ENCODE measurements at places on chromosomes 3 and 15. TPM values are rescaled to one million over a fixed set of nuclear protein-coding genes. Genes with fewer than 3 reads are reported as not detected.

CNBP gene
- polyA plus RNA-seq, result 423 TPM

PGBD4 gene
- 1.0 TPM for polyA plus RNA-seq

GAP43 gene
- polyA plus RNA-seq, result 0.24 TPM

RPL4 gene
- polyA plus RNA-seq, result 2,343 TPM

GLDN gene
- 1.3 TPM for polyA plus RNA-seq

TNFSF10 gene
- 10.3 TPM for polyA plus RNA-seq

ADAMTS17 gene
- polyA plus RNA-seq, result 6.8 TPM

SYNPR gene
- not detected for polyA plus RNA-seq

DVL3 gene
- polyA plus RNA-seq, result 32.3 TPM

SI gene
- polyA plus RNA-seq, result 0.27 TPM

DNA sequence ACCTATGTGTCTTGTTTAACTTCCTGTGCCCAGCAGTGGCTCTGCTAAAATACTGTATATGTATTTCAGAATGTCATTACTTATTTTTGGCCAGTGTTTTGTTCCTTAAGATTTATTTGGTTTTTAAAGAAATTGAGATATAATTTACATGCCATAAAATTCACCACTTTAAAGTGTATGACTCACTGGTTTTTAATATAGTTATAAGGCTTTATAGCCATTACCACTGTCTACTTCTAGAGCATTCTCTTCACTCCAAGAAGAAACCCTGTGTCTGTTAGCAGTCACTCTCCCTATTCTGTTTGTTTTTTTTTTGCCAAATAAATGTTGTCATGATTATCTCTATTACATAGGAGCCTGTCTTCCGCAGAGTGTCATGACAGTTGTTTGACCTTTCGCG lies 25.8 kb downstream of the PPM1L start:
- no peak for DNase-seq

- no peak for DNase-seq
Measured at GRCh38 chr3:42130007-42130328, 38.8 kb downstream of the TRAK1 start.

- no peak for DNase-seq
Measured at GRCh38 chr3:20405231-20405630, 219.2 kb upstream of the SGO1 start.

DNA sequence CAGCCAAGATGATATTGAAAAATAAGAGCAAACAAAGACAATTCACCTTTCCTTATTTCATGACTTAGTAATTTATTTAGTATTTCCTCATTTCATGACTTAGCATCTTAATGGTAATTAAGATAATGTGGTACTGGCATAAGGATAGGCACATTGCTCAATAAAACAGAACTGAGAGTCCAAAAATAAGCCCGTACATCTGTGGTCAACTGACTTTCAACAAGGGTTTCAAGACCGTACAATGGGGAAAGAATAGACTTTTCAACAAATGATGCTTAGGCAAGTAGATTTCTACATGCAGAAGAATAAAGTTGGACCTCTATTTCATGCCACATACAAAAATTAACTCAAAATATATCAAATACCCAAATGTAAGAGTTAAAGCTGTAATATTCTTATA lies 603 bp upstream of the PYDC2 start:
- no peak for DNase-seq

GRCh38 chr15:43229977-43230376 lies 9.2 kb upstream of the EPB42 start:
- DNase-seq, result no peak

GRCh38 chr3:11389386-11390268 lies 117.4 kb downstream of the ATG7 start:
- DNase-seq, result no peak

DNA sequence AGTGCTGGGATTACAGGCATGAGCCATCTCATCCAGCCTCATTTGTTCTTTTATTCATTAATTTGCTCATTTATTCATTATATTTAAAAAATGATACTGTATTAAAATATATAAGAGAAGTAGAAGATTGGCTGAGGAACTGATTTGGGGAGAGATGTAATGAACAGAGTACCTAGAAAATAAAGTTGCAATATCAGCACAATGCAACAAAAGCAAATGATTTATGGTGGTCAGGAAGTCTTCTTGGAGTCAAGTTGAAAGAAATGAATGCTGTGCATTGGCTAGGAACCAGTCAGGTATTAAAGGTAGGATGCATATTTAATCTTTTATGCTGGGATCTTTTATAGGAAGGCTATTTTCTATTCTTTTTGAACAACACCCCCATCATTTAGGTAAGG lies 152.2 kb downstream of the C3orf38 start:
- DNase-seq, result no peak

DNA sequence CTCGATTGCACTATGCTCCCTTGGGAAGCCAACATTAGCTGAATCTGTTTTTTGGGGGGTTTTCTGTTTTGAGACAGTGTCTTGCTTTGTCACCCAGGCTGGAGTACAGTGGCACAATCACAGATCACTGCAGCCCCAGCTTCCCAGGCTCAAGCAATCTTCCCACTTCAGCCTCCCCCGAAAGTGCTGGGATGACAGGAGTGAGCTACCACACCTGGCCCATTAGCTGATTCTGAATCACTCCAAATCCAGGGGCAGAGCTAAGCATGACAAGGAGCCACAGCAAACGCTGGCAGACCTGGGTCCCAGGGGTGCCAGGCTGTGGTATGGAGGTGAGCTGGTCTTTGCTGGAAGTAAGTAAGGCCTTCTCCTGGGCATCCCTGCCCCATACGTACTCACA lies 18.9 kb downstream of the POC1A start:
- DNase-seq, result no peak

DNA sequence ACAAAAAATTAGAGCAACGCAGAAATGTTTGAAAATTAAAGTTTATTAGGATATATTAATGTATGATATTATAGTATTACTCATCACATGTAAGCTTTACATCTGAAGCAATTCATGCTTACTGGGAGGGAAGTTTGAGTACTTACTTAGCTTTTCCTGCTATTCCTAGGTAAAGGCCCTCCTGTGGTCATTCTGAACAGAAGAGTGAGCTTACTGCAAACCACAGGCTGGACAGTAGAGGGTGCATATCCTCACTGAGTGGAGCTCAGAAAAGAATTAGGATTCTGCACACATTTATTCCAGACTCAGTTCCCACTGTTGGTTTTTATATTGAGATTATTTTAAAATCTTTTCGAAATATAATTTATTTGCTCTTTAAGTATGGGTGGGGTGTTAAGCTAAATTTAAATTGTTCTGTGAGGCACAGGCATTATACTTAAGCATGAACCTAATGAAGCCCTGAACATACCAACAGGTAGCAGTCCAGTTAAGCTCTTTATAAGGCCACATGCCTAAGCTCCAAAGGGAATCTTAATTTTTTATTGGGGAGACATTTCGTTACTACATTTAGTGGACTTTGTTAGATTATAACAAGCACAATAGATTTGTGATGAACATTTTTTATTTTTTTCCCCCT lies 10.2 kb downstream of the MRPS22 start:
- DNase-seq, result no peak

DNA sequence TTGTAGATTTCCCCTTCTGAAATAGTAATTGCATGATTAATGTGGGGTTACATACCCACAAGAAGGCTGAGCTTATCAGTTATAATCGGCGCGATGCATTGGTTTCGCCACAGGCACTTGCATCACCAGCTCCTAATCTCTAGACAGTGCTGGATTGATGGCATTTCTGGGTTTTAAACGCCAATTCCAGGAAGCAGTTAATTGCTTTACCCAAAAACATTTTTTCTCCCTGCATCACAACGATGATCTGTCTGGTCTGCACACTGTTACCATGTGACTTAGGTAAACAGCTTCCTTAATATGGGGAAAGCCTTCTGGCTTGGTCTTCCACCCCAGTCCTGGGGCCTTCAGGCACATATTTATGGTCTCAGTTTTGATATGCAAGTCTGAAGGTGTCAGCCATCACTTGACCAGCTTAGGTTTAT lies 70.0 kb upstream of the HEG1 start:
- DNase-seq, result no peak

- no peak for DNase-seq
Measured at GRCh38 chr15:92111291-92111690, 257.8 kb downstream of the SLCO3A1 start.

DNA sequence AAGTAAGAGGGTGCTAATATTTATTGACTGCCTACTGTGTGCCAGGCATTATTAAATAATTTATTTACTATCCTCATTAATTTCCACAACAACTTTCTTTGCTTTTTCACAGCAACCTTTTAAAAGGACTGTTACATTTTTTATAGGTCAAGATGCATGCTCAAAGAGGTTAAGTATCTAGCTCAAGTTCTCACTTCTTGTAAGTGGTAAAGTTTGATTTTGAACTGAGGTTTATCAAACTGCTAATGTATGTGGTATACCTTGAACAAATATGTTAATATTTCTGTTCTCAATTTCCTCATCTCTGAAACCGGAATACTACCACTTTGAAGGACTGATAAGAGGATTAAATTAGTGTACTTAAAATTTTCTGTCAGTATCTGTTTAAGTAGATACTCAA lies 183.3 kb downstream of the AKAP13 start:
- DNase-seq, result no peak

- DNase-seq, result no peak
Measured at GRCh38 chr15:61459785-61460707, 230.9 kb upstream of the RORA start.

DNA sequence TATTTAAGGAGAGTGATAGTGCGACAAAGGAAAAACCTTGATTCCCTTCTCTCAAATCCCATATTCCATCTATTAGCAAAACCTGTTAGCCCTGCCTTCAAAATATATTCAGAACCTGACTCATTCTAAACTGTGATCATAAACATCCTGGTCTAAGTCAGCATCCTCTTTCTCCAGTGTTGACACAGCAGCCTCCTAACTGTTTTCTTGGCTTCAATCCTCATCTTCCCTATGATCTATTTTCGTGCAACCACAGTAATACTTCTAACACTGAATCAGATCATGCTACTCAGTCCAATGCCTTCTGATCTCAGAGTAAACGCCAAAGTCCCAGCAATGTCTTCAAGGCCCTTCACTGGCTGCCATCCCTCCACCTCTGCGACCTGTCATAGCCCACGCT lies 785.1 kb downstream of the EDEM1 start:
- DNase-seq, result no peak

DNA sequence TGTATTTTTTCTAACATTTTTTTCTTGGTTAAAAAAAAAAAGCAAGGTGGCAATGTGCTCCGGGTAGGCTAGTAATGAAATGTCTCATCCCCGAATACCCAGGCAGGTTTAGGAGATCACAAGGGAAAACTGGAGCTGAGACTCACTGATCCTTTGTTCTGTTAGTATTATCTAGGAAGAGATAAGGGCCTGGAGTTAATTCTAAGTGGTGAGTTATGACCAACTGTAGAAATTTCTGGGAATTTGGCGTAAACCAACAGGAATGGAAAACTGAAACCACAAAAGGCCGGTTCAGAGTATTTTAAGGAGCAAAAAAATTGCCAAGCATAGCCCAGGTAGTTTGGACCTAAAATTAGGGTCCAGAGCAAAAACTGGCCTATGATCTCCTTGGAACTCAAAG lies 12.4 kb downstream of the PPM1M start:
- DNase-seq, result no peak

DNA sequence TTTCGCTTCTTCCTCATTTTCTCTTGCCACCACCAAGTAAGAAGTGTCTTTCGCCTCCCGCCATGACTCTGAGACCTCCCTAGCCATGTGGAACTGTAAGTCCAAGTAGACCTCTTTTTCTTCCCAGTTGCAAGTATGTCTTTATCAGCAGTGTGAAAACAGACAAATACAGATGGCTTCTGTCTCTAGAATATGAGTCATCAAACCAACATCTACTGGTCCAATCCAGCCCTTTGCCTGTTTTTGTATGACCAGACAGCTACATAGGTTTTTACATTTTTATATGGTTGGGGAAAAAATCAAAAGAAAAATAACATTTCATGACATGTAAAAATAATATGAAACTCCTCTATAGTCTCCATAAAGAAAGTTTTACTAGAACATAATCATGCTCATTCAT lies 118.7 kb upstream of the PTPRG start:
- no peak for DNase-seq

GRCh38 chr3:30523366-30523765 lies 83.0 kb upstream of the TGFBR2 start:
- DNase-seq, result no peak

DNA sequence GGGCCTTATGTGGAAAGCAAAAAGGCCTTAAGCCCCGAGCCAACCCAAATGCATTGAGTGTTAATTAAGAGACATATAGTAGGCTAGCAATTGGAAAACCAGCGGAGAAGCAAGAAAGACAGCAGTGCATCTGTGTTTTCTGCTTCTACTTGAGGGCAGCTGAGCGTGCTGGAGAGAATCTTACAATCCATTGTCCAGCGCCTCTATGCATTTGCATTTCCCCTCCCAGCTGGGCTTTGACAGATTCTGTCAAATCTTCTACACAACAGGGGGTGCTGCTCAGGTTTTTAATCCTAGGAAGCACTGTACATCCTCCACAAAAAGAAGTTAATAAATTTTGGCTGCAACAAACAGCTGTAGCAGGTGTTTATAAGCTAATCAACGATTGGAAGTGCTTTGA lies 23.9 kb downstream of the SSR3 start:
- DNase-seq, result no peak

DNA sequence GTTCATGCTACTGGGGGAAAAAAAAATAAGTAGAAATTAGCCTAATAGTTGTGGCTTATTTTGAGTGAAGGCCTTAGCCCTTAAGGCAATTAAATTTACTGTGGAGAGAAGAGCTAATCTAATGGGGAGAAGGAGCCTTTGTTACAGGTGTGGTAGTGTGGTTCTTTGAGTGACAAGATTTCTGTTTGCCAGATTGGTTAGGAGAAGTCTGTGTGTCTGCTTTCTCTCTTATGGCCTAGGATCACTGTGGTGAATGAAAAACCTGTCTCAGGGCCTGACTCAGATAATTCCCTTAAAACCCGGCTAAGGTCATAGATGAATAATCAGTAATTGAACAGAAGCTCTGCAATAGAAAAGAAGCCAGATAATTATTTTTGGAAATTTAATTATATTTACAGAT lies 27.0 kb downstream of the OPA1 start:
- no peak for DNase-seq

DNA sequence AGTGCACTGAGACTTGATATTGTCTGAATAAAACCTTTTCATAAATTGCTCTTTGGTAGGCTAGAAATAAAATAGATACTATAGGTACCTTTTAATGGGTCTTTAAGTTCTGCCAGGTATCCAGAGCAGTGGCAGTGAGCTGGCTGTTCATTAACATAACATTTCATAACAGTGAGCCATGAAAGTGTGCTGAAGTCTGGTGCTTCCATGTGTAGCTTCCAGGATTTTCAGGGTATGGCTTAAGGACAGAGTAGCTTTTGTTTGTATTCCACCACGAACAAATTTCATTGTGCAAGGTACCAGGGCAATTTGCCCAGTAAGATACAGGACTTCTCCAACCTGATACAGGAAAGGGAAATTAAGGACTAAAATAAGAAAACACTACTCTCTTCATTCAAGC lies 124.7 kb upstream of the NANOGP8 start:
- DNase-seq, result no peak

Measured in psoas muscle (tissue), 8 donors.